Thoracic aorta (tissue), 2 donors: ENCODE measurements at places on chromosomes 4 and X. TPM values are rescaled to one million over a fixed set of nuclear protein-coding genes. Genes with fewer than 3 reads are reported as not detected.

DNA sequence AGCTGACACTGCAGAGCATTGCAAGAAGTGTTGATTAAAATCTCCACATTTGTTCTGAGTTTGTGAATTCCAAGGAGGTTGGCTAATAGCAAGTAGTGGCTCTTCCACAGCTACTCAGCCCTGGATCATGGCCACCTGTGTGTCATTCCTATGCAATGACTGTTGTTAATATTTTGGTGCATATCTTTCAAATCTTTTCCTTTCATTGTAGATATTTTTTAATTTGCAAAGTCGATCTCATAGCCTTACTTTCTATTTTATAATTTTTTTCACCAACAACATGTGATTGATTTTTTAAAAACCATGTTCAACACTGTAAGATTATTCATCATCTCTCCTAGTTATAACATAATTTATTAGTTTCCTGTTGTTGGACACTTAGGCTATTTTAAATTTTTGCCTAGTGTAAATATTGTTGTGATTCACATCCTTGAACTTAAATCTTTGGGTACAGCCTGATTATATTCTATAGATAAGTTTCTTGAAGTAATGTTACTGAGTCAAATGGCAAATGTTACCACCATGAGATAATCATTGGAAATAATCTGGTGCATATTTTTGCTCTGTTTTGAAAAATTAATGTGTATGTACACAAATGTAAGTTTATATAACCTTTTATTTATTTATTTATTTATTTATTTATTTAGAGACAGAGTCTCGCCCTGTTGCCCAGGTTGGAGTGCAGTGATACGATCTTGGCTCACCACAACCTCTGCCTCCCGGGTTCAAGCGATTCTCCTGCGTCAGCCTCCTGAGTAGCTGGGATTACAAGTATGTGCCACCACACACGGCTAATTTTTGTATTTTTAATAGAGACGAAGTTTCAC lies 17.1 kb upstream of the ARHGAP10 start:
- no peak for DNase-seq

DNA sequence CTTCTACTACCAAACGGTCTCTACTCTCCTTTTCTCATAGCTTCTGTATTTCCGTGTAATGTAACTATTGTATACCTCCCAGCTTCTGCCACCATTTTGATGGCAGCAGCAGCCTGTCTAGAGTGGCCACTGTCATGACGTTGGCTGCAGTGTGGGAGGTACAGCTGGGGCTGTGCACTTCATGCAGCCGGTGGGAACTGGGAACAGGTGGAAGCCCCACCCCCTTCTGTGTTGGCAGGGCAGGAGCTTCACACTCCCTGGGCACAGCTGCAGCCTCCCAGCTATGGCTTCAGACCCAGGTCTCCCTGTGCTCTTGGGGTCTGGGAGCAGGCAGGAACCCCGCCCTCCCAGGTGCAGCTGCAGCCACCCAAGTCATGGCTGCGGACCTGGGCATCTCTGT lies 49.8 kb upstream of the SEC24B start:
- DNase-seq = no peak

DNA sequence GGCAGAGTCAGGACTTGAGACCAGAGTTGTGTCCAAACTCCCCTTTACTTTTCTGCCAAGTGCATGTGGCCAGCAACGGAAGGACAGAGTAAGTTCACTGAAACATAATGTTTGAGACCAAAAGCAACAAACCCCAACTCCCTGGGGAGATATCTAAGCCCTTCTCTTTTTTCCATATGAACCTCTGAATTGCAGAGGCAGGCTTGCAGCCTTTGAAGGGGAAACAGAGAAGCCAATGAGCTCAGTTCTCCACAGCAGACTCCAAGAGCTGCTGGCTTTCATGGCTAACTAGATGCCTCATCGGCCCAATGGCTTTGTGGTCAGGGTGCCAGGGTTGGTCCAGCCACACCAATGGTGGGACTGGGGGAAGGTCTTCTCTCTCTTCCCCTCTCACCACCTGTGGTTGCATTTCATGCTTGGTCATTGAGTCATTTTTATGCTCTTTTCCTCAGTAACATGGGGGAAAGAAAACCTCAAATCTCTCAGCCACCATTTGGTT lies 34.0 kb downstream of the STARD8 start:
- DNase-seq = no peak

DNA sequence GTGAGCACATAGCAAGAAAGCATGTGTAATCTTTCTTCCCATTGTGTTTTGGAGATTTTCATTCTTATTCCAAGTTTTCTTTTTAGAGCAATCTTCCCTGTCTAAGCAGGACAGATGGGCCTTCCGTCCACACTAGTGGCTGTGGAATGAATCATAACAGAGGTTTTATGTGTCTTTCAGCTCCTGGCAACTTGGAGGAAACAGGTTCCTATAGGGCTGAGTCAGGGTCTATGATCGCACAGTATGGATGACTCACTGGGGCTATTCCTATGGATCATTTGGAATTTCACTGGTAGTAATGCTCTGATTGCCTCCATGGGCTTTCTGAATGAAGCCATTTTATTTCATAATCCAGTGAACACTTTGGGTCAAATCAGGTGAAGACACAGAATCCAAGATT lies 51.8 kb upstream of the CBLL2 start:
- no peak for DNase-seq

GRCh38 chrX:52979568-52979967 lies 21.2 kb upstream of the FAM156A start:
- no peak for DNase-seq

Gene DMP1
- total RNA-seq = not detected

Gene USP26
- not detected for total RNA-seq

Gene WFS1
- 77.9 TPM for total RNA-seq

Gene MAGEB4
- not detected for total RNA-seq

Gene PHOX2B
- not detected for total RNA-seq
